Amygdala (tissue), 56 donors: ENCODE measurements at places on chromosomes 16 and 17.

DNA sequence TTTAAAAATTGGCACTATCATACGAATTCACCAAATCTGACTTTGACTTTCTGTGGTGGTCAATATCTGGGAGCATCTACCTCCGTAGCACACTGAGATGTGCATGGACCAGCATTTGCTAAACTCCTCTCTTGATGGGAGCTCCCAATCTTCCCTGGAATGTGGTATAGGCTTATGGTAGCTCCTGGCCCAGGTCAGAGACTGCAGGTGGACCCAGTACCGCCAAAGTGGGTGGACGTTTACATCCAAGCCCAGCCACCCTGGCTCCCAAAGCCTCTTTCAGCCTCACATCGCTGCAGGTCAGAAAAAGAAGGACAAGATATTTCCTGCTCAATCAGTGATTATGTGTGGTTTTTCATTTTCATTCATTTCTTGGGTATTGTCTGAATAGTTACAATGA, 43.1 kb upstream of the NKD1 start:
- DNase-seq, result no peak

DNA sequence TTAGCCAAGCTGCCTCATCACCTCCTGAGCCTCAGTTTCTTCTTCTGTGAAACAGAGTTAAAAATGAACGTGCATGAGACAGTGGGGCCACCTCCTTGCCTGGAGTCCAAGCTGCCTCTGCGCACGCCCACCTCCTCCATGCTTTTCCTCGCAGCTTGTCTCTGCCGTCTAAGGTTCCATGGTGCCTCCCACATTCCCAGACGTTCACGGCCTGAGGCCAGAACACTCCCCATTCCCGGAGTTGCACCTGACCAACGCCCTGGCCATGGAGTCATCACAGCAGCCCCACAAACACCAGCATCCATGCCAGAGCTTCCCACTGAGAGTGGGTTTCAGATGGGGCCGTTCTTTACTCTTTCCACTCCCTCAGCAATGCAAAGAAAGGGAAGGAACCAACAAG, 183.0 kb upstream of the FOXF1 start:
- no peak for DNase-seq

DNA sequence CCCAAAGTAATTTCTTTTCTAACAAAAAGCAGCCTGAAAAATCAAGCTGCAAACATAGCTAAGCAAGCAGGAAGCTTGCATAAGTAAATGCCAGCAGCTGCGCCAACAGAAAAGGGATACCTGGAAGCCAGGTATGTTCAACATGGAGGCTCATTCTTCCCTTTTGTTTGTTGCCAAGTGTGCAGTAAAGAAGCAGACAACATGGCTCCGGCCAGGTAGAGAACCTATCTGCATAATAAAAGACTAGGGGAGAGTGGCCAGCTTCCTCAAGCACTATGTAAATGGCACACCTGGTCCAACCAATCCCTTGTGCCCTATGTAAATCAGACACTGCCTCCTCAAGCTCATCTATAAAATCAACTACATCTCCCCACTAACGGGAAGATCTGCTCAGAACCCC, 1407.0 kb downstream of the CDH11 start:
- DNase-seq, result no peak

- DNase-seq, result no peak
Measured at GRCh38 chr16:72092832-72093447, 480 bp downstream of the TXNL4B start.

DNA sequence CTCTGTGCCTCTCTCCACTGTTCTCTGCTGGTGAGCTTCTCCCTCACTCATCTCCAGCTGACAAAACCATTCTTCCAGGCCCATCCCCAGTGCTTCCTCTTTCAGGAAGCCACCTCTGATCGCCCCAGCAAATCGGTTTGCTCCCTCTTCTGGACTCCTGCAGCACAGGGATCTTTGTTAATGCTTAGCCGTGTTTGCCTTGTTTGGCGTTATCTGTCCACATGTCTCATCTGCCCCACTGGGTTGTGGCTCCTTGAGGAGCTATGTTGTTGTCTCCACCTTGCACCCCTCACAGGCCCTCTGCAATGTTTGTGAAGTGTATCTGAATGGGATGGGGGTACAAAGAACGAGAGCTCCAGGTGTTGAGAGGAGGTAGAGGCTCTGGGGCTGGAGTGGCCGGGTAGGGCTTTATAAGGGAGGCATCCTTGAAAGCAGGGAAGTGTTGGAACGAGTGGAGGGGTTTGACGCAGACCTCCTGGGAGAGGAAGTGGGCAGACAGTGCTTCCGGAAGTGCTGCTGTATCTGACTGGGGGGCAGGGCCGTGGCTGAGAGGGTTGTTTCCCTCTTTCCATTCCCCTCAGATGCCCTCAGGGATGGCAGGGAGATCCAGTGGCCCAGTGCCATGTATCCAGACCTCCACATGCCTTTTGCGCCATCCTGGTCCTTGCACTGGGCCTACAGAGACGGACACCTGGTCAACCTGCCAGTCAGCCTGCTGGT, 27.8 kb downstream of the CASKIN2 start:
- DNase-seq, result no peak

GRCh38 chr16:78405833-78406232, 306.4 kb downstream of the WWOX start:
- no peak for DNase-seq
